ENCODE measurements at places on chromosomes 1 and 21. TPM values are rescaled to one million over a fixed set of nuclear protein-coding genes. Genes with fewer than 3 reads are reported as not detected.

- no peak for DNase-seq
These were observed 29.9 kb downstream of the MRAP start for GRCh38 chr21:32328595-32328994.

HSD3B1 gene
- 0.13 TPM for polyA plus RNA-seq

HSPB7 gene
- 5.8 TPM for polyA plus RNA-seq

GRCh38 chr1:81617308-81617967 is 183.3 kb upstream of the ADGRL2 start:
- no peak for DNase-seq

VANGL2 gene
- 40.0 TPM for polyA plus RNA-seq

DNA sequence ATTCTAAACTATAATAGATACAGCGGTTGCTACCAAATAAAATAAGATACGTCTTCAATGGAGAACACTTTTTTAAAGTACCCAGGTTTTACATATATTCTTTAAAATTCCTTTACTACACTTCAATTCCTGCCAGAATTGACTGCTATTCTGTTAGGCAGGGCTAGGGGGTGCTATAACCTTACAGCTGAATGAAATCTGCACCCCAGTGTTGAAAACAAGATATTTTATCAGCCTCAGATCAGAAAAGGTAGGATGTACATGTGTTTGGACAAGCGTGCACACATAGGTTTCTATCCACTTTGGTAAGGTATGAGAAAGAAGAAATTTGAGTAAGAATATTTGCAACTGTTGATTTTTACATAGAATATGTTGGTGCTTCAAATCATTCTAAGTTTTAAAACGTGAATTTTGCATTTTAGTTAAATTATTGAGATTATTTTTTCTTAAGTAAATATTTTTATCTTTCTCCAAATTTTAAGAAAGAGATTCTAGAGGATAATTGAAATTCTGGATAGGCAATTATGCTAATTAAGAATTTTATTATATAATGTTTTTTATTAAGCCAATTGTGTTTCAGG is 490.8 kb upstream of the ADGRL4 start:
- DNase-seq = peak; percentile 2

ADGRL2 gene
- 171 TPM for polyA plus RNA-seq

DNA sequence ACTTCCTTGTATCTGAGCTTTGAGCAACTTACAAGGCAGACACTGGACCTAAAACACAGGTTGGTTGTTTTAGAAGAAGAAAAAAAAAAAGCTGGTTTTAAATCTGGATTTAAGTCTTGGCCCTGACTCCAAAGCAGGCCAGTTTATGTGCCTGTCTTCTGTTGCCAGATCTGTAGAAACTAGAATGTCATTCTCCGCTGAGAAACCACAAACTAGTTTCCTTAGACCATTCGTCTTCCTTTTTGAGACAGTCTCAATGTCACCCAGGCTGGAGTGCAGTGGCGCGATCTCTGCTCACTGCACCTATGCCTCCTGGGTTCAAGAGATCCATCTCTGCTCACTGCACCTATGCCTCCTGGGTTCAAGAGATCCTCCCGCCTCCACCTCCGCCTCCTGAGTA is 33.9 kb downstream of the APP start:
- DNase-seq = no peak

C1orf21 gene
- polyA plus RNA-seq = 44.9 TPM

DNA sequence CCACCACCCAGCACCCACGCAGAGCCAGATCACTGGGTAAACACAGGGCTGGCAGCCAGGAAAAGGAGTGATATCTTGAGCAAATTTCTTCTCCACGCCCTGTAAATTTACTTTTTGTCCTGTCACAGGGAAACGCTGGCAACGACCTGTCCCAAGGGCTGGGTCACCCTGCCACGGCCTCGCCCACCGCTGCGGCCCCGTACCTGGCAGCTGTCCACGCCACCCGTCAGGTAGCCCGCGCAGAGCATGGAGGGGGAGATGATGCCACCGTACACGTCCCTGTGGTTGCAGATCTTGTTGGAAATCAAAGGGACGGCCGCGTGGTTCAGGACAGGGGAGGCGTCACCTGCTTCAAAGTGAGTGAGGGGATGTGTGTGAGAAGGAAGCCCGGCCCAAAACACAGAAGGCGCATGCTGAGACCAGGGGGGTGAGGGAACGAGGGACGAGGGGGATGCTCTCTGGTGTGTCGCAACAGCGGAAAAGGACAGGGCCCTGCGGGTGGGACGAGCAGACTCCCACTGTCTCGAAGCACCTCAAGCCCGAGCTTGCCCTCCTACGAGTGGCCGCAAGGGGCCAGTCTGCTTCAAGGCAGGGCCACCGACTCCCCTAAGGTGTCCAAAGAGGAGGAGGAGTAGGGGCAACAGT is 10.1 kb upstream of the TFF1 start:
- no peak for DNase-seq

CACNA1S gene
- polyA plus RNA-seq = 0.37 TPM

RIPK4 gene
- 18.3 TPM for polyA plus RNA-seq

DNA sequence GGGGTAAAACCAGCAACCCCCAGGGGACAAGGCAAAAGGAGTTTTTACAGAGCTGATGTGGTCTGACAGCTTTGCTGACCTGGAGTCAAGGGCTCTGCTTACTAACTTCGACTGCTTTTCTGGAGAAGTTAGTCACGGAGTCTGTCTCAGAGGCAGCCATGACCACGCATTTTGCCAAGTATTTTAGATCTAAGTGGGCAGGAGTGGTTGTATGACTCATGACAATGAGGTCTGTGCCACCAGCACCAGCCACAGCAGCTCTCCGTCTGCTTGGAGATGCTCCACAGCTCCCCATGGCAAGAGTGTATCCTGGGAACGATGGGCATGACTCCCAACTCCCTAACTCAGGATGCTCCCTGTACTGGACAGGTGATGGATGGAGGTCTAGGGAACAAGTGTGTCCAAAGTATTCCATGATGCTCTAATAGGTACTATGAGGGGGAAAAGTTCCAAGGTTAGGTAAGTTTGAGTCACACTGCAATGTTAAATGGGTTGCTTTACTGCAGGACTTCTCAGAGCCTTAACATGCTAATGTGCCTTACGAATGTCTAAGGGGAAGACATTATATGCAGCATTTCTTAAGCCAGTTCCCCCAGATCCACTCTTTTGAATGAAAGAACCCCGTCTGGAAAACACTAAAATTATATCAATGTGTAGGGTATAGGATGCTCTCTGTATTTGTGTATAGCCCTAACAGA is 359.0 kb downstream of the HHAT start:
- no peak for DNase-seq

GRCh38 chr1:58982259-58982998 is 198.6 kb upstream of the JUN start:
- no peak for DNase-seq

DNA sequence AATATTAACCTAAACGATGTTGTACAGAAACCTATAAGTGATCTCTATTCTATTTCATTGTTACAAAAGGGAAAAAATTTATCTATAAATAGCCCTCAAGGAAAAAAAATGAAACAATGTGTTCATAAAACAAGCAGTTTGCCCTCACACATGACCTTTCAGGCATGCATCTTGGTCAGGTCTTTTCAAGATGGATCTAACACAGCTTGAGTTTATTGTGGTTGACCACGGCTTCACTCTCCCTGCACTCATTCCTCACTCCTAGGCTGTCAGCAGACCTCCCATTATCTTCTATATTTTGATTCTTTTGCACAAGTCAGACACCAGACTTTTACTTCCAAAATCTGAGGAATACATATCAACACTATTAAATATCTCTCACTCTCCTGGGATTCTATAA is 544.3 kb downstream of the KCNT2 start:
- DNase-seq = no peak

DNA sequence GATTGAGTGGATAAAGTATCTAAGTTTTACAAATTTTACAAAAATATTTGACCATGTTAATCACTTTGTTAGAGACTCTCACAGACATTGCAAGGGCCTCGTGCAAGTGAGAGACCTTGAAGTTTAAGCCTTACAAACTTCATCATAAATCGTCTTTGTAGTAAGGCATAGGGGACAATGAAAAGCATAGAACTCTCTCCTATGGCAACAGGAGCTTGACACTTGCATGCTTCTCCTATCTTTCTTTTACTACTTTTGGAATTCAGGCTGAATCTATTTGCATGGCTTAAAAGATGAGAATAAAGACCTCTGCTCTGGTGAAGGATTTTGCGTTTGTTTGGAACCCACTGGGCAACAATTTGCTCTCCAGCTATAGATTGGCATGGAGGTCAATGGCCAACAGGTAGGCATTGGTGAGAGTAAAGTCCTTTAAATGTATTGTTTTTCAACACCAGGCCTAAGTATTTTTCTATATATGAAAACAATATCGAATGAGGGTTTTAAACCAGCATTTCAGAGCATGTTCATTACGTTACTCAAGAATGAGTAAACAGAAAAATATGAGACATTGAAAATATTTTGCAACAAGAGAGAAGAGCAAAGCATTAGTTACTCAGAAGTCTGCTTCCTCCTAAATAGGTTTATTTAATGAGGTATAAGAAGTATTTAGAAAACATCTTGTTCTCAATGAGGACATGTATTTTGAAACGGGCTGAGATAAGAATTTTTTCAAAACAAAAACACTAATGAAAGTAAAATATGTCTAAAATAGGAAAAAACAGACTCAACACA is 192.2 kb downstream of the TGFB2 start:
- DNase-seq = no peak

DNA sequence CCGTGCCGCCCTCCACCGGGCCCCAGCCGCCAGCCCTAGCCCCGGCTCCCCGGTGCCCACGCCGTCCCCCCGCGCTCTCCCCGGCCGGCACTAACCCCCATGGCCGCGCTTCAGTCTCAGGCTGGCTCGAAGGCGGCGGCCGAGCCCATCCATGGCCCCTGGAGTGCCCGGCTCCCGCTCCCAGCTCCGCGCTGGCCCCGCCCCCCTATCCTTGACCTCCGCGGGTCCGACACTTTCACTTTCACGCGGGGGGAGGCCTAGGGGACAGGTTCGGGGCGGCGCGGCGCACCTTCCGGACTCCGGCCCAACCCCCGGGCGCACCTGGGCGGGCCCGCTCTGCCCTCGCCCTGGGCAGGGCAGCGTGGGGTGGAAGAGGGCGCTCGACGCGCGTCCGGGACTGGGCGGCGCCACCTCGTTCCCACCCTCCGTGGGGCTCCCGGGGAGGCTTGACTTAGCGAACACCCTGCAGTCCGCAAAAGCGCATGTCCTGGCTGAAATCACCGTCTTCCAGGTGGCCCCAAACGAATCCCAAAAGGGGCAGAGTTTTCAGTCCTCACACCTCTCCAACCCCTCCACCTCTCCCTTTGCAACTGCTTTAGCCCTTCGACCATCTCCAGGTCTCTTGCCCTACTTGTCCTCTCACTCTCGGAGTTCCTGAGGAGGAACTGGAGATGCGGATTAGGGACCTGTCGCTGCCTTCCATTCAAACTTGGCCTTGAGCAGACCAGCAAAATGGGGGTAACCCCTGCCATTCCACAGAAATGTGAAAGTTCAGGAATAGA is 3.9 kb upstream of the DENND2D start:
- DNase-seq = no peak

GRCh38 chr1:232965912-232966217 is 15.5 kb downstream of the NTPCR start:
- no peak for DNase-seq

IGSF5 gene
- 0.86 TPM for polyA plus RNA-seq

- no peak for DNase-seq
These were observed 1.5 kb downstream of the MX1 start for GRCh38 chr21:41427556-41427955.

Data from right renal pelvis (tissue), 4 donors.